ENCODE measurements at places on chromosomes 16 and 17.
A peak's percentile ranks its signal among the peaks of the same experiment; 100 is the strongest.

GRCh38 chr16:53433930-53434376, 318 bp upstream of the RBL2 start:
- no peak for DNase-seq

DNA sequence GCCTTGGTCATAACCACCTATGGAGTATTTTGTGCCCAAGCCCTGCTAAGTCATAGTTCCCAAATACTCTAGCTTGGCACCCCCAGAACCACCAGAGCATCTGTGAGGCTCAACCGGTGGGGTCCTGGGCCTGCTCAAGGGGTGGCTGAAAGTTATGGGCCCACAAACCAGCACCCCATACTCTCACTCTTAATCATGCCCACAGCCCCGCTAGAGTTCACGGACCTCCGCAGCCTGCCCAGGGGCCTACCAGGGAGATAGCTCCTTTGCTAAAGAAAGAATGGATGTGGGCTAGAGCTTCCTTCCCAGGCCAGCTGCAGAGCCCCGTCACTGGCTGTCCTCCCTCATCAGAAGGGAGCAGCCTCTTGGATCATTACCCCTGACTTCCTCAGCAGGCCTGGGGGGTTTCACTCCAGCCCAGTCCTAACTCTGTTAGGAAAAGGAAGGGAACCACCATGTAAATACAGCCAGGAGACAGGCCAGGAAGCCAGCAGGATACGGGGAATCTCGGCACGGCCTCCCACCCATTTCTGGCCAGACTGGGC, 1.4 kb downstream of the GIT1 start:
- peak; percentile 25 for DNase-seq

GRCh38 chr16:53821487-53821886, 117.5 kb downstream of the FTO start:
- DNase-seq: no peak

- no peak for DNase-seq
These were observed 17.2 kb downstream of the RSL1D1 start for GRCh38 chr16:11833951-11834695.

- no peak for DNase-seq
These were observed 76.3 kb downstream of the TTC19 start for GRCh38 chr17:16075949-16076348.

GRCh38 chr17:11459861-11460331, 138.4 kb upstream of the DNAH9 start:
- DNase-seq: no peak

DNA sequence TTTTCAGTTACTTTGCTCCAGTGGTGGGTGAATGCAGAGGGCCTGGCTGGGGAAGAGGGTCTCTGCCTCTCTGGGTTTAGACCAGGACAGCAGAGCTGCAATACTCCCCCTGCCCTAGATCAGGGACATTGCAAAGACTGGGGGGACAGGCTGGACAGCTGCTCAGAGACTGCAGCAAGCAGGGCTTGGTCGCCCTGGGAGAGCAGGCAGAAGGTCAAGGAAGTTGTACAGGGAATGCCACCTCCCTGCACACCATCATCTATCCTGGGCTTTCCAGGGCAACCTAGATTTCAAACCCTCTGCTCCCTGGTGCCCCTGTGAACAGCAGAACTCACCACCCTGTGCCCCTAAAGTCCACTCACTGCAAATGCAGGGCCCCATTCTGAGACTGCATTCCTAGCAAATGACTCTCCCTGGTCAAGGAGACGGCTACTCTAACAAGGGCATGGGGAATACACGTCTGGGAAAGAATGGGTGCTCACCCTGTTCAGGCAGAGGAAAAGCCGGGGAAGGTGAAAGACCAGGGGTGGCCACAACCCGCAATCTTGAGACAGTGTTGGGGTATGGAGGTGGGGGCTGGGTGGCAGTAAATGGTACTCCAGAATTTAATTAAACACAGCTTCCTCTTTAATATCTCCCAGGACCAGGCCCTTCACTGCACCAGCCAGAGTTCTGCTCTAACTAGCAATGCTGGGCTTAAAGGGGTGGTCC, 1.0 kb downstream of the KIFC3 start:
- no peak for DNase-seq

- peak; percentile 91 for DNase-seq
These were observed 49.8 kb upstream of the BAHCC1 start for GRCh38 chr17:81345228-81346089.

- no peak for DNase-seq
These were observed 855 bp upstream of the MEOX1 start for GRCh38 chr17:43662413-43663141.

DNA sequence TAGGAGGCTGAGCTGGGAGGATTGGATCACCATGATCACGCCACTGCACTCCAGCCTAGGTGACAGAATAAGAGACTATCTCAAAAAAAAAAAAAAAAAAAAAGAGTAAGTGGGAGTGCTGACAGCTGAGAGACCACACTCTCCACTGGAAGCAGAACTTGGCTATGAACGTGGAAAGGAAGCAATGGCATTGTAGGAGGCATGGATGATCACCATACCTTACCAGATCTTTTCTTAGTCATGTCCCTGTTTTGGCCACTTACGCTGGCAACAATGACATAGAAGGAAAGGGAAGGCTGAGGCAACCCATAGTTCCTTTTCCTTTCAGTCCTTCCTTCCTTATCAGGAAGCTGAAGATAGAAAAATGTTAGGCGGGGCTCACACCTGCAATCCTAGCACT, 3.7 kb upstream of the ATP1B2 start:
- no peak for DNase-seq

GRCh38 chr17:1365445-1366039, 34.5 kb downstream of the YWHAE start:
- DNase-seq: peak; percentile 60

- no peak for DNase-seq
These were observed 2.9 kb upstream of the FBXO47 start for GRCh38 chr17:38970128-38970527.

DNA sequence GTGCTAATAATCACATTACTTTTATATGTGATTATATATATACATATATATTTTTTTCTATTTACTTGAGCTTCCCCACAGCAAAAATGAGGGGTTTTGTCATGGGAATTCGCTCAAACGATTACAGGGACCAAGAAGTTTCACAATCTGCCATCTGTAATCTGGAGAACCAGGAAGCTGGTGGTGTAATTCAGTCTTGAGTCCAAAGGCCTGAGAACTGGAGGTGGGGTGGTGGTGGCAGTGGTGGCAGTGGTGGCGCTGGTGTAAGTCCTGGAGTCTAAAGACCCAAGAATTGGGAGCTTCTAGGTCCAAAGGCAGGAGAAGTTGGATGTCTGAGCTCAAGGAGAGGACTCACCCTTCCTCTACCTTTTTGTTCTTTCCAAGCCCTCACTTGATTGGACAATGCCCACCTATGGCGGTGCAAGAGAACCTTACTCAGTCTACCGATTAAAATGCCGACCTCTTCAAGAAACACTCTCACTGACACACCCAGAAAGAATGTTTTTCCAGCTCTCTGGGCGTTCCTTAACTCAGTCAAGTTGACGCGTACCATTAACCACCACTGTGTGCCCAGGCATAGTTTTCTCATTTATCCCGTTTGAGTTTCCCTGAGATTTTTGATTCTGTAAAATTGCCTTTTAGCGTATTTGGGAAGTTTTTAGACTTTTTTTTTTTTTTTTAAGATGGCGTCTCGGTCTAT, 31.9 kb downstream of the POLR2A start:
- no peak for DNase-seq

- DNase-seq: peak; percentile 75
These were observed 890 bp downstream of the TOB1 start for GRCh38 chr17:50865060-50865867.

- DNase-seq: no peak
These were observed 17.3 kb downstream of the CDR2 start for GRCh38 chr16:22356930-22357634.

DNA sequence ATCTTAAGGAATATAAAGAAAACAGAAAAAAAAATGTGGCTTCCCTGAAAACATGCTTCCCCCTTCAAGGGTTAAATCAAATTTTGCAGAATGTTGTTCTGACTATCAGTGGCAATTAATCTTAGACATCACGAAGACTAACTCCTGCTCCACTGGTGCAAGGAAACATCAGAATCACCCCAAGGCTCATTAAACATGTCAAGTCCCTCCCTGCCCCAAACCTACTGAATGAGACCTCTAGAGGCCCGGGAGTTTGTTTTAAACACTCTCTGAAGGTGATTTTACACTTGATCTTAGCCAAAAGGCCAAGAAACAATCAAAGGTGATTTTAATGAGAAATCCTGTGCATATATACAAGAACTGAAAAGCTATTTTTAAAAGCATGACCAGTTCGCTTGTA, 18.3 kb downstream of the PSME3IP1 start:
- no peak for DNase-seq

- DNase-seq: peak; percentile 57
These were observed 171.1 kb downstream of the SNX29 start for GRCh38 chr16:12147681-12148080.

GRCh38 chr17:10657148-10657547, at the start of gene MYH3:
Gene MYH3 (minus strand): TSS chr17:10657309. CDS start chr17:10655064, 2,245 bp downstream.
- DNase-seq: peak; percentile 51

- DNase-seq: no peak
These were observed 61.8 kb upstream of the ENDOV start for GRCh38 chr17:80352991-80353665.

DNA sequence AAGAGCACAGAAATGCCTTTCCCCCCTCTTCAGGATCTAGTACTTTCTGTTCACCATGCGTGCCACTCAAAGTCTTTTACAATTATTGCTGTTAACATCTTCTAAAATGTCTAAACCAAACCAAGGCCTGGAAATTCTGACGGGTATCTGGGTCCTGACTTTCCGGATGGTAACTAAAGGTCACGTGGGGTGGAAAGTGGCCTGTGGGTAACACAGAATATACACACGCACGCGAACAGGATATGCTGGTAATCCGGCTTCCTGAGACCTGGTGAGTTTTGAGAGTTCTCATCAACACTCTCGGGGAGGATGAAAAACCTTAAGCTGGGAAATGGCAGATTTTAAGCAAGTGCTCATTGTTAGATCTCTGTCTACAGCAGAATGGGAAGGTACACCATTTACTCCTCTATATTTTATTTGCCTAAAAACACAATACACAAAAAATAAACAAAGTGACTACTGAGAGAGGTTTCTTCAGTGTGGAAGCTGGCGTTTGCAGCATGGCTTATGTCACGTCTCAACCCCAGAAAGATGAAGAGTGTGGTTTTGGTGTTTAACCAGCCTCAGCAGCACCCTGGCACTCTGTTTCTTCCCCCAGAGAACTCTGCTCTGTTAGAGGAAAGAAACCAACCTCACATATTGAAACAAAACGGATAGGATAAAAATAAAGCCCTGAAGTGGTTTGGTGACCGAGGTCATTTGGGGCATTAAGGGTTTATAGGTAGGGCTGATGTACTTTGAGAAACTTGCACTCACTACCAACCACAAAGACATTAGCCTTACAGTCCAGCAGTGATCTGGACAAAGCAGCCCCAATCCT, 37.3 kb downstream of the SMG6 start:
- no peak for DNase-seq

GRCh38 chr16:86138121-86139085, 239.4 kb downstream of the IRF8 start:
- no peak for DNase-seq

- DNase-seq: no peak
These were observed 1.3 kb downstream of the SNN start for GRCh38 chr16:11669380-11670146.

- no peak for DNase-seq
These were observed 18.7 kb downstream of the ARL2BP start for GRCh38 chr16:57263541-57264351.

GRCh38 chr17:50353600-50354195, 7.8 kb downstream of the XYLT2 start:
- peak; percentile 16 for DNase-seq

DNA sequence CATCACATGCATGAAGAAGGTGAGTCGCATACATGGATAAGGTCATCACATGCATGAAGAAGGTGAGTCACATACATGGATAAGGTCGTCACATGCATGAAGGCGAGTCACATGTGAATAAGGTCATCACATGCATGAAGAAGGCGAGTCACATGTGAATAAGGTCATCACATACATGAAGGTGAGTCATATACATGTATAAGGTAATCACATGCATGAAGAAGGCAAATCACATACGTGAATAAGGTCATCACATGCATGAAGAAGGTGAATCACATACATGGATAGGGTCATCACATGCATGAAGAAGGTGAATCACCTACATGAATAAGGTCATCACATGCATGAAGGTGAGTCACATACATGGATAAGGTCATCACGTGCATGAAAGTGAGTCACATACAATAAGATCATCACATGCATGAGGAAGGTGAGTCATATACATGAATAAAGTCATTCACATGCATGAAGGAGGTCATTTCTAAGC, 105.1 kb upstream of the SDK2 start:
- no peak for DNase-seq

GRCh38 chr17:50844117-50844700, 8.8 kb downstream of the WFIKKN2 start:
- DNase-seq: no peak

- no peak for DNase-seq
These were observed 27.0 kb downstream of the ITGAE start for GRCh38 chr17:3773966-3774365.

DNA sequence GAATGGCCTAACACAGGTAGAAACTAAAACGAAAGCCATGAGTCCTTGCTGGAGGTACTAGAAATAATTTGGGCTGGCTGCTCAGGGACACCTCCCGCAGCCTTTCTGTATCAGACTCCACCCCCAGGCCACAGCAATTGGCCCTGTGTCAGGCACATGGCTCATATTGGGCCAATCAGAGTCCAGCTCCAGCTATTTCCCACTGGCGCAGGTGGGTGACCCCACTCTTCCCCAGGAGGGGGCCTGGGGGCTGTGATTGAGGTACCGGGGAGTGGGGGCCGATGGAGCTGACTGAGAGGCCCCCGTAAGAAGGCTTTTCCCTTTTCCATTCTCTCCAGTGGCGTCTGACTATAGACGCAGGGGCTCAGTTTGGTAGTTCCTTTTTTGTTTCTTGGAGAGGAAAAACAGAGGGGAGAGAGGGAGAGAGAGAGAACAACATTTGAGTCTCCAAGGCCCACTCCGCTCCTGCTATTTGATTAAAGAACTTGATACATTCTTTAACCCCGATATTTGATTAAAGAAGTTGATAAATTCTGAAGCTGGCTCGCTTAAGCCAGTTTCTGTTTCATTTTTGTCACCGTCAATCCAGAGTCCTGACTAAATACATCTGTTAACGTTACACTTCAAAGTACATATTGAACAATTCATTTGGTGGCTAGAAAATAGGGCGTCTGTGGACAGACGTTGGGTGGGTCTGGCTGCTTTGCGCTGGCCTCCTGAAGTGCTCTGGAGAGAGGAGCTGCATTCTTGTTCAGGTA, 26.3 kb downstream of the FOXL1 start:
- no peak for DNase-seq

DNA sequence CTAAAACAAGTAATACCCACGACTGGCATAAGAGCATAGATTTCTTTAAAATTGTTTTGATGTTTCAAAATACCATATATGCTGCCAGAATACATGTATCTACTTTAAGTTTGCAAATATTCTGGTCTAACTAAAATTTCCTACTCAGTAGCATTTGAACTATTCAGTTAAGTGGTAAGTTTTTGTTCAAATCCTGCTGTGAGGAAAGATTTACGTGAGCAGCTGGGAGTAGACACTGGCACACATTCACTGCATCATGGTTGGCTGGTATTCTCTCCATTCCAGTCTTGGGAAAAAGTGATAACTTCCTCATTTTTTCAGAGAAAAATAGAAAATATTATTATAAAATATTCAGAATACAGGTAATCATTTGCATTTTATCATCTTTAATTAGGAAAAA, 133.6 kb downstream of the SKAP1 start:
- no peak for DNase-seq
